ENCODE measurements at places on chromosomes 16 and 17. TPM values are rescaled to one million over a fixed set of nuclear protein-coding genes. Genes with fewer than 3 reads are reported as not detected.
A peak's percentile ranks its signal among the peaks of the same experiment; 100 is the strongest.

GRCh38 chr17:56739376-56739775, 94.3 kb downstream of the C17orf67 start:
- DNase-seq, result no peak

DNA sequence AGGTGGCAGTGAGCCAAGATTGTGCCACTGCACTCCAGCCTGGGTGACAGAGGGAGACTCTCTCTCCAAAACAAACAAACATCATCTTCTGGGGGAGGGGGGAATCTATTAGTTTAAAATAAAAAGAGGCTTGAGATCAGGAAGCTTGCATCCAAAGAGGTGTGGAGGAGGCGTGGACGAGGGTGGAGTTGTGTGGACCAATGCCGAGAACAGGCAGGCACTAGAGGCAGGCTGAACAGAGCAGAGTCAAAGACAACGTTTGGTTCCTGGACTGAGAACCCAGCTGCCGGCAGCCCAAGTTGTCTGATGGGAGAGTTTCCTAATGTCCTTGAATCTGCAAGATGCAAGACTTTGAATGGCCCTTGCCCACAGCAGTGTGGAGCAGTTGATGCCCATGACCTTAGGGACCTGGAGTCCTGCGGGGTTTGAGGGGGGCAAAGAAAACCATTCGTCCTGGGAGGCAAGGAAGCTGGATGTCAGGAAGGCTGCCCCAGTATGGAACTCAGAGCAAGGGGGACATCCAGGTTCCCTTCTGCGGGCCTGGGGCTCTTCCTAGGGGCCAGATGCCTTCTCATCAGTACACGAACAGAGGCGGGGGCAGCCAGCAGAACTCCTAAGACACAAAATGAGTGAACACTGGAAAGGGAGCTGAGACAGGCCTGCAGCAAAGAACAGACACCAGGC, 9.2 kb downstream of the TBC1D16 start:
- DNase-seq, result no peak

DNA sequence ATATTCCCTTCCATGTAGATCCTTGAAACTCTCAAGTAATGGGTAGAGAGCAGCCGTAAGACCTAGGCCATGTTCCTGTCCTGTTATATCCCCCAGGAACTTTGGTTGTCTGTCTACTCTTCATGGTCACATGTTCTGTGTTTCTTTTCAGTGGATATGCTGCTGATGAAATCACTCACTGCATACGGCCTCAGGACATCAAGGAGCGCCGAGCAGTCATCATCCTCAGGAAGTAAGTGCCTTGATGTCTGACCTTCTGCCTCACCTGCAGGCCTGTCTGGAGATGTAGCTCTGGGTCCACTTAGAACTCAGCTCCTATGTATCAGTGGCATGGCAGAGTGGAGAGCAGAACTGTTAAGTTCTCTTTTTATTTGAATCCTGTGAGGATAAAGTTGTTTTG, 11.2 kb downstream of the ALKBH5 start:
- DNase-seq, result no peak

GRCh38 chr17:5248821-5249479, 14.3 kb upstream of the SCIMP start:
- DNase-seq, result no peak

DNA sequence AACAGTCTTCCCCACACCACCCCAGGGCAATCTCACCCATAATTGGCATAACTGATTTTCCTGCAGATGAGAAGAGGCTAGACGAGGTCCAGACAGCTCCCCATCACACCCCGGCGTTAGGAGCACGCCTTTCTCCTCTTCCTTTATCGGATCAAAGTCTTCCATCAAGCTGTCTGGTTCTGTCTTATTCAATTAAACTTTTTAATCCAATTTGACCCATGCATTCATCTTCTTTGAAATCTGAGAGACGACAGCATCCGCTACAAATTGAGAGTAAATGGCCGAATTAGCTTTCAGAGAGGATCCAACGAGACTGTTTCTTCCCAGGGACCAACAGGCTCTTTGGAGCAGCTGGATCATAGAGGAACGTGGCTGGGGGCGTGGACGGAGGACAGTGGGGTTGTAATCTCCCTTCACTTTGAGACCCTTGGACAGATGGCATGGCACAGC, 44.4 kb upstream of the GPRC5B start:
- DNase-seq, result no peak

DNA sequence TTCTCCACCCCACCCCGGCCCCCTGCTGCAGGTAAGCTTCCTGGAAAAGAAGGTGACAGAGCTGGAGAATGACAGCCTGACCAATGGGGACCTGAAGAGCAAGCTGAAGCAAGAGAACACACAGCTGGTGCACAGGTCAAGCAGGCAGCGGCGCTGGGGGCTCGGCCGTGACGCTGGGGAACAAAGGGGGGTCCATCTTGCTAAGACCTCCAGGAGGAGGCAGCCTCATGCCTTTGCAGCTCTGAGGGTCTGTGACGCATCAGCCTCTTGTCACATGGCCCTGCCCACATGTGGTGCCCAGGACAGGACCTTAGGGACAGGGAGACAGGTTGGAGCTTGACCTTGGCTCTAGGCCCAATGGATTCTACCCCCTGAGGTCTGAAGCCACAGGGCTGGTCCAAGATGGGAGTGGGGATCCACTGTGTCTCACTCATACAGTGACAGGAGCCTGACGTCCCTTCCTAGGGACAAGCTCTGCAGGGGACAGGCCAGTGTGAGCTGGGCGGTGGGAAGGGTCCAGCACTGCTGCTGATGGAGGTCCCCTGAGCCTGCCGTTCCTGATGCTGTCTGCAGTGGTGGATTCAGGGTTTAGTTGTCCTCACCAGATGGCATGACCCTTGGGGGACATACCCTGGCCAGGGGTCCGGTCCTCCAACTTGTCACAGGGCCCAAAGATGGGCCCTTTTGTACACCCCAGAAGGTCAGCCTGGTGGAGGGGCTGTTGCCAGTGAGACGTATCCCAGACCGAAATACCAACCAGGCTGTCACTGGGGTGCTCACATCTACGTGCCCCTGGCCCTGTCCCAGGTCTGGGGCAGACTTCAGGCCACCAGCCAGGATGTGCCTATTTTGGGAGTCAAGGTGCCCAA, 132.6 kb downstream of the RAB11FIP4 start:
- DNase-seq, result peak; percentile 22

GRCh38 chr17:38701504-38702165, 3.4 kb upstream of the MLLT6 start:
- no peak for DNase-seq

GRCh38 chr16:84578538-84579126, 39.2 kb downstream of the COTL1 start:
- DNase-seq, result no peak

- DNase-seq, result no peak
Observed at GRCh38 chr16:23188911-23189310, 6.4 kb downstream of the SCNN1G start.

DNA sequence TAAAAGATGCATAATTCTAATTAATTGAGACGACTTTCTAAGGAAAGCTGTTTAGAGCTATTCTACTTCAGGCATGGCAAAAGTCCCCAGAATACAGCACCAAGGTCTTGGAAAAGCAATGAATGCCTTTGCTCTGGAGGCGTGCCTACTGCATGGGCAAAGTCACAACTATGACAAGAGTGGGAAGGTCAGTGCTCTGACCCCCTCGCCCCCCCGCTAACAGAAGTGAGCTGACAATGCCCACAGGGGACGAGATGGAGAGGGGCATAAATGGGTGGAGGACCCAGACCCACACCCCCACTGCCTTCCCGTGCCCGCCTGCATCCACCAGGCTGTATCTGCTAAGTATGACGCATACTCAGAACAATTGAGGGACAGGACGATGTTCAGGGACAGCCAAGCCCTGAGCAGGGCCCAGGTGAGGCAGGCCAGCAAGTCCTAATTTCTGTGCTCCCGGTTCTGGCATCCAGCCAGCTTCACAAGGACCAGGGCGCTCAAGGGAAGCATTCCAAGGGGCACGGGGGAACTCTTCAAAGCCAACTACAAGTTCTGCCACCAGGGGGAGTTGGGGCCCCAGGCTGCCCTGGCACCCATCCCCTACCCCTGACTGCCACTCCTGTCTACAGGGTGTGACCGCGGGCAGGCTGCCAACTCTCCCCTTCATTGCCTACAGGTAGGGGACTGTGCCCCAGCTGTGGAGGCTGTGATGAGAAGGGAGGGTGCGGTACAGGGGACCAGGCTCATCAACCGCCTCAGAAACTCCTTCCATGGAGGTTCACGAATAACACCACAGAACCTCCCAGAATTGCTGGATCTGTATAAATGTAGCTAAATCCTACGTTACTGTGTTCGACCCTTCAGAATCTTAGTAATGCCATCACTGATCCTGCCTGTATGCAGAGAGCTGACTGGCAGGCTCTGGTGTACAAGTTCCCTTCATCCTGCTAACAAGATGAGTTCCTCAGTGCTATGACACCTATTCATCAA, 20.8 kb downstream of the NPRL3 start:
- peak; percentile 60 for DNase-seq

- no peak for DNase-seq
Observed at GRCh38 chr16:28910086-28911031, 14.7 kb downstream of the RABEP2 start.

DNA sequence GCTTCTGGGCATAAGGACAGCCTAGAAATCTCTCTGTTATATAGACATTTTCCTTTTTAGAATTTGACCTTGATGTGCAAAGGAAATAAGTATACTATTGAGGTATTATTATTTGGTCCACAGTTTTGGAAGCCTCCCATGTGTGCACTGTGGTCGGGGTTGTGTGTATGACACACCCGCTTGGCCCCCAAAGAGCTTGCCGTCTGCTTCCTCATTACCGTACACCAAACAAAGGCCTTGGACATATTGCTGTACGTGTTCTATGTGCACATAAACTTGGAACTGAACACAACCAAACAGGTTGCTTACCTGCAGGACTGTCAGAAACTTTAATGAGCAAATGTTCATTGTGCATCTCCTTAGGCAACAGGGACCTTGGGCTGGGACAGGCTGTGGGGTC, 38.2 kb downstream of the METRNL start:
- DNase-seq, result no peak

DNA sequence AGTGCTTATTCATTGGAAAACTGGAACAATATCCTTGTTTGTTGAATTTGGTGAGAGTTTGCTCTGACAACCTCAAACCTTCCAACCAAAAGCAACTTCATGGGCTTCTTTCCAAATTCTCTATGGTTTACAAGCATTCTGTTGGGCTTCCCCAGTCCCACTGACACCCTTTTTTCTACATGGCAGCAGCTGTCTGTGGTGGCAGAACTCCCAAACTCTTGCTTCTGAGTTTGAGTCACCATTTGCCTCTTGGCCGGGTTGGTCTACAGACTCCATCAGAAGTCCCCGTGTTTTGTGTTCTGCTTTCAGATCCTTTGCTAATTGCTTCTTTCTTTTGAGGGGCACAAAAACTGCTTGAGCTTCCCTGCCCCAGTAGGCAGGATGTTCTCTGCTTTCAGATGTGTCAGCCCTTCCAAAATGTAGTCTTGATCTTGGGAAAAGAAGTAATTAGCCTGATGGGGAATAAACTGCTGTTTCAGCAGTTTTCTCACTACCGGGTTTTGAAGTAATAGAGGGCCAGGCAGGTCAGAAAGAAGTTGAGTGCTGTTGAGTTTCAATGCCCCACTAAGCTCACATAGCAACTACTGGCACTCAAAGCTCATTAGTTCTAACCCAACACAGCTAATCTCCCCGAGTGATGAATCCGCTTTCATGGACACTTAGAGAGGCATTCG, 80.7 kb downstream of the HS3ST3A1 start:
- DNase-seq, result no peak

- DNase-seq, result no peak
Observed at GRCh38 chr16:77288222-77288621, 89.0 kb downstream of the SYCE1L start.

DNA sequence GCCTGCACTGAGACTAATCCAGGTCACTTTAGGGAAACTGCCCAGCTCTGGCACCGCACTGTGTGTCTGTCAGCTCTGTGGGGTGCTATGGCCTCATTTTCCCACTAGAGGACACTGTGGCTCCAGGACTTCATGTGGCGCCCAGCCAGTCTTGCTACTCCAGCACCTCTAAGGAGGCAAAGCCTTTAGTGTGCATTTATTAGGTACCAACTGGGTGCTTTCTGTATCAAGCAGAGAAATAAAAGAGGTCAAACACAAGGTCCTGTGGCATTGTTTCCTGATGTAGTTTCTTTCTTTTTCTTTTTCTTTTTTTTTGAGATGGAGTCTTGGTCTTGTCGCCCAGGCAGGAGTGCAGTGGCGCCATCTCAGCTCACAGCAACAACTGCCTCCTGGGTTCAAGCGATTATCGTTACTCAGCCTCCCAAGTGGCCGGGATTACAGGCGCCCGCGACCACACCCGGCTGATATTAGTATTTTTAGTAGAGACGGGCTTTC, 12.5 kb upstream of the RHBDL3 start:
- peak; percentile 86 for DNase-seq

GRCh38 chr16:4522051-4522581, 16.5 kb downstream of the CDIP1 start:
- DNase-seq, result peak; percentile 49

- no peak for DNase-seq
Observed at GRCh38 chr16:21223787-21224186, 9.7 kb upstream of the ANKS4B start.

GRCh38 chr16:59597269-59597668, 863.2 kb upstream of the GOT2 start:
- no peak for DNase-seq

DNA sequence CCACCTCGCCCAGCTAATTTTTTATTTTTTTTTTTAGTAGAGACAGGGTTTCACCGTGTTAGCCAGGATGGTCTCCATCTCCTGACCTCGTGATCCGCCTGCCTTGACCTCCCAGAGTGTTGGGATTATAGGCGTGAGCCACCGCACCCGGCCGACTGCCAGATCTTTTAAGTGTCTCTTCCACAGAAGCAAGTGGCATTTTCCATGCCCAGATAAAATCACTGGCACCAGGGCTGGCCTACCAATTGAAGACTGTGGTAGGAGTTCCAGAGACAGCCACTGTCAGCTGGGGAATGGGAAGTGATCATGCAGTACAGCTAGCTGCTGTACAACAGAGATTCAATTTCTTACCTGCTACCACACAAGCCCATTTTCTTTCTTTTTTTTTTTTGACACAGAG, 17.9 kb downstream of the CNP start:
- DNase-seq, result no peak

DNA sequence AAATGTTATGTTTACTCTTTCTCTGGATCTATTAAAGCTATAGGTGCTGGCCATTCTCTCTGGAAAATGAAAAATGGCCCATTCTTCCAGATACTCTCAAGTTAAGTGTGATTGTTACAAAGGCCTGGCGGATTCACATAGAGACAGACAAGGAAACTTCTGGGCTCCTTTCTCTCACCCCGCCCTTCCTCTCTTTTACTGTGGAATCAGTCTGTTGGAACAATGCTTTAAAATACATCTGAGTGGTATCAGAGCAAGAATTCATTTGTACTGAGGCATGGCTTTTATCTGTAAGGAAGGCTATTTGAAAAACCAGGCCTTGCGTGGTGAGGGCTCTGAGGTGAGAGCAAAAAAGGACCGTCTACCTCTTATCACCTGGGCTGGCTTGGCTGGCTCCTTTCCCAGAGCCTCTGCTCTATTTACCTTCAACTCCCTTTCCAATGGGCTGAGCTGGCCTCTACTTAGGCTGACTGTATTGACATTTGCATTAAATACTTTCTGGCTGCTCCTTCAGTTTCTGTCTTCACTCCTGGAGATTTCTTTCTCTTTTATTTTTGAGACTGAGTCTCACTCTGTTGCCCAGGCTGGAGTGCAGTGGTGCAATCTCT, 274.0 kb downstream of the PHKB start:
- no peak for DNase-seq

BCL6B gene
- not detected for total RNA-seq

RHBDL3 gene
- total RNA-seq, result 124 TPM

NOS2 gene
- total RNA-seq, result 0.25 TPM

IL34 gene
- total RNA-seq, result 0.42 TPM

EPOP gene
- 2.0 TPM for total RNA-seq

TMEM204 gene
- total RNA-seq, result 0.22 TPM

MT1M gene
- total RNA-seq, result not detected

COX6A2 gene
- not detected for total RNA-seq

SLC12A3 gene
- not detected for total RNA-seq

IRX3 gene
- 13.0 TPM for total RNA-seq

All from glutamatergic neuron (in vitro differentiated cells).